ENCODE measurements at places on chromosomes 16 and 17. TPM values are rescaled to one million over a fixed set of nuclear protein-coding genes. Genes with fewer than 3 reads are reported as not detected.

Gene SOX15
- total RNA-seq = 0.69 TPM

GRCh38 chr16:49499869-49500610 is 126.4 kb downstream of the C16orf78 start:
- no peak for DNase-seq

- no peak for DNase-seq
Observed at GRCh38 chr16:75372236-75372856, 61.0 kb downstream of the CFDP1 start.

- DNase-seq = no peak
Observed at GRCh38 chr16:19817122-19817521, 67.5 kb downstream of the GPRC5B start.
